Hepatic stellate cell (primary cell): ENCODE measurements at places on chromosomes 3 and 15.

DNA sequence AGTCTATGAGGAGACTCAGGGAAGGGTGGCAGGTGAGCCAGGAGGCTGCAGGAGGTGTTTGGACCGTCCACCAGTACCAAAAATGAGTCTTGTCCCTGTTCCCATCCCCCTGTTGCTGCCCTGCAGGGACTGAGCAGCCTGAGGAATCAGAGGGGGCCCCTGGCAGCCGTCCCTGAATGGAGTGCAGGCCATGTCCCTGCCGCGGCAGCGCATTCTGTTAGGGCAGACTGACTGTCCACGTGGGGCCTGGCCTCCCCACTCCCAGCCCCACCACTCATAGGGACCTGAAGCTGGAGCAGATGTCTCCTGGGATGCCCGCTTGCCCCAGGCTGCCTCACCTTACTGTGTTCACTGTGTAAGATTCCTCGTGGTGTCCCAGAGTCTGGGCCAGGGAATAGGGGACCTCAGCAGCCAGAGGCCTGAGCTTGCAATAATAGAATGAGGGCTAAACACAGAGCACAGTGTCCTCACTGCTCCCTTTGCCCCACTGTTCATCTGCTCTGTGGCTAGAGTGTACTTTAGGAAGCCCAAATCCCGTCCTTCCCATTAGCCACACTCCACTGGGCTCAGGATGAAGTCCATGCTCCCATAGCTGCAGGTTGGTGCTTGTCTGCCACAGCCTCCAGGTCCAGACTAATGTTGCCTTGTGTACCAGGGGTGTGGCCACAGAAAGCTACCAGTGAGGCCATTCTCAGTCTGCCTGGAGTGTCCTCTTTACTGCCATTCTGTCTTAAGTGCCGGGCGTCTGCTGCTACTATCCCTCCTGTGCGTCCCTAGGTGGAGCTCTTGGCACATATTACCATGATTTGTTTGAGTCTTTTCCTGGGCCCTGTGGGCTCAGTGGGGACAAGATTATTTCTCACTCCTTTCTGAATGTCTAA lies 63.2 kb downstream of the HCN4 start:
- DNase-seq: peak; percentile 61

GRCh38 chr15:59138243-59138642 lies 33.3 kb downstream of the CCNB2 start:
- DNase-seq: peak; percentile 57

DNA sequence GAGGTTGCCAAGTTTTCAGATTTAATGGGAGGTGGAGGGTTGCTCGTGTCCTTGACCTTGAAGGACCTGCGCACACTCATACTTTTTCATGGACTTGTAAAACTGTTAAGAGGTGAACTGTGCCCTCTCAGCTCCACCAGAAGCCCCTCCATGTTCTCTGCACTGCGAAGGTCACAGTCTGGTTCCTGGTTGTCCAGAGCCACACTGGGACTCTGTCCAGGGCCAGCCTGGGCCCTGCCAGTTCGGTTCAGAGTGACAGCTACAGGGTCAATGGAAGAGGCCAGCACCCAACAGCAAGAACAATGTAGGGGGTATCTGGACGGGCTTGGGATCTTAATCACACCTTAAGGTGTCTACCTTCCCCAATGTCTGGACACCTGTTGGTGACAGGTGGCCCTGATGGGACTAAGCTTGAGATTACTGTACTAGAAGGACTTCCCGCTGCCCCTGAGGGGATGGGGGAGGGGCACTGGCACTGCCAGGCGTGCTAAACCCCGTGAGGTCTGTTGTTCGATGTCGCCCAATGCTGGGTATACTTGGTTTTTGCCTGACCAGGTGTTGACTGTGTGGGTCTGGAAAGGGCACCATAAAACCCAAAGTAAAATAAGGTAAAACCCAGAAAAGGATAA lies 34.7 kb downstream of the GRK7 start:
- no peak for DNase-seq

DNA sequence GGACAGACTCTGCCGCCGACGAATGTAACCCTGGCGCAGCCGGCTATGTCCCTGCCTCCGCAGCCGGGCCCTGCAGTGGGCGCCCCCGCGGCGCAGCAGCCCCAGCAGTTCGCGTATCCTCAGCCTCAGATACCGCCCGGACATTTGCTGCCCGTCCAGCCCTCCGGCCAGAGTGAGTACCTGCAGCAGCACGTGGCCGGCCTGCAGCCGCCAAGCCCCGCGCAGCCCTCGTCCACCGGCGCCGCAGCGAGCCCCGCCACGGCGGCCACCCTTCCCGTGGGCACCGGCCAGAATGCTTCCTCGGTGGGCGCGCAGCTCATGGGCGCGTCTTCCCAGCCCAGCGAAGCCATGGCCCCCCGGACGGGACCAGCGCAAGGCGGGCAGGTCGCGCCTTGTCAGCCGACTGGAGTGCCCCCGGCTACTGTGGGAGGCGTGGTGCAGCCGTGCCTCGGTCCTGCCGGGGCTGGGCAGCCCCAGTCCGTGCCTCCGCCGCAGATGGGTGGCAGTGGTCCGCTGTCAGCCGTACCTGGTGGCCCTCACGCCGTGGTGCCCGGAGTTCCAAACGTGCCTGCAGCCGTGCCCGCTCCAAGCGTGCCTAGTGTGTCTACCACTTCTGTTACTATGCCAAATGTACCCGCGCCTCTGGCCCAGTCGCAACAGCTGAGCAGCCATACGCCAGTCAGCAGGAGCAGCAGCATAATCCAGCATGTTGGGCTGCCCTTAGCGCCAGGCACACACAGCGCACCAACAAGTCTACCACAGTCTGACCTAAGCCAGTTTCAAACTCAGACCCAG lies 2.4 kb downstream of the TSC22D2 start:
- DNase-seq: no peak

GRCh38 chr15:40825661-40826422 lies 2.7 kb downstream of the PPP1R14D start:
- no peak for DNase-seq

DNA sequence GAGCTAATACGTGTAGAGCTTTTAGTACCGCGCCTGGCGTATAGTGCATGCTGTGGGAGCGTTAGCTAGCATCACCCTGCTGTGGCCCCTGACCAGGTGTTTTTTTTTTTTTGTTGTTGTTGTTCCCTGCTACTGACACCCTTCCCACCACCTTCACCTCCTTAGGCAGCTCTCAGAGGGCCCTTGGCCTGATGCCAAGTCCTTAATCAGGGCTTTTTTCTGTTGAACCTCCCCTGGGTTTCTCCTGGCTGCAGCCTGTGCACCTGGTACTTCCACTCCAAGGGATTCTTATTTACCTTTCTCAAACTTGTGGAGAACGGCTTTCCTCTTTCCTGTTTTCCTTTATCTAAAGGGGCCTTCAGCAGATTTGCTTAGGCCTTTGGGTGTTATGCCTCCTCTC lies 53.3 kb downstream of the SLC7A14 start:
- DNase-seq: no peak

- DNase-seq: no peak
Observed at GRCh38 chr3:89932882-89933281, 825.5 kb downstream of the EPHA3 start.

DNA sequence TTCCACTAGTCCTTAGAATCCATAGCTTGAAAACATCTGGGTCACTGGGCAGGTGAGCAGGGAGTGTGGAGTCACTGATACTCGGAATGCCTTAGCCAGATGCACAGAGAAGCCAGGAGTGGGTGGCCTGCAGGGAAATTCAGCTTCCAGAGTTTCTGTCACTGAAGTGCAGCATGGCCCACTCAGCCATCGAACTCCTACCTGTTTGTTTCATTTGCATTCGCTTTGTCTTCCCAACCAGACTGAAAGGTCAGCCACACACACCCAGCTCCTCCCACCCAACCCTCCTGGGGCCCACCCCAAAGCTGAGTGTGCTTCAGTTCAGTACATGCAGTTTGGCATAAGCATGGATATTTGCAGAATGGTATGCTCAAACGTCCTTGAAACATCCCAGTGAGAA lies 124.5 kb upstream of the ATP10A start:
- no peak for DNase-seq

DNA sequence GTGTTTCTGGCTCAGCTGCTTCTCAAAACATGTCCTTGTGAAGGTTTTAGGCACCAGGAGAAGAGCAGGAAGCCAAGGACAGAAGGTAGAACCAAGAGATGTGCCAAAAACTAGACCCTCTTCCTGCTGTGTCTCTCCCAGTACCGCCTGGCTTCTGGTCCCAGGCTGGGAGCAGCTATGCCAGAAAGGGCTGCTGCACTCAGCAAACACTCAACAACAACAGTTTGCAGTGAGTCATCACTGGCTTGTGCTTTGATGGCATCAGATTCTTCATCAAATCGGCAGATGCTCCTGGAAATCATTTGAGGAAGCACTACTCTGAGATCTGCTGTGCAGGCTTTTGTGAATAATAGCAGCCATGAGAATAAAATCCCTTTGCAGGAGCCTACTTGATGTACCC lies 63.2 kb downstream of the DGKG start:
- no peak for DNase-seq

DNA sequence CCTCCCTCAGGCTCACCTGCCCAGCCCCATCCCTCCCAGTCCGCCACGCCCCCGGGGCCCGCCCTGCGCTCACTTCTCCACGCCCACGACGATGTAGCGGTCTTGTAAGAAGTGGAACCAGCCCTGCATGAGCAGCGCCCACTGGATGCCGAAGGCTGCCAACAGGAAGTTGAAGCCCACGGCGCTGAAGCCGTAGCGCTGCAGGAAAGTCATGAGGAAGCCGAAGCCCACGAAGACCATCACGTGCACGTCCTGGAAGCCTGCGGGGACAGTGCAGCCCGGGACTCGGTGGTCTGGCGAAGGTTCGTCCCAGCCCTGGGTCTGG lies 9.7 kb downstream of the RHCG start:
- no peak for DNase-seq

DNA sequence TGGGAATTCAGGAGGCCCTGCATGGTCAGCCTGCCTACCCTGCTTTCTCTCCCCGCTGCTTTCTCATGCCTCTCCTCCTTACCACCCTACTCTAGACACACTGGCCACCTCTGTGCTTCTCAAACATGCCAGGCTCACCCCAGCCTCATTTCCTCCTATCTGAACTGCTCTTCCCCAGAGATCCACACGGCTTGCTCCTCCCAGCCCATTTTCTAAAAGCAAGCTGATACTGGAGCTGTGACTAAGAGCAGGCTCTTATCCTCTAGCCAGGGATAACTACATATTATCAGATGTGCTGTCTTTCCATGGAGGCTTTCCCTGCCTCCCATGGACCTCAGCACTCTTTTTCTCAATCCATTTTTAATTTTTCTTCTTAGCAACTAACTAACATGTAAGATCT lies 85.9 kb downstream of the BOC start:
- DNase-seq: no peak

- no peak for DNase-seq
Observed at GRCh38 chr3:123791898-123792297, 92.2 kb downstream of the MYLK start.

DNA sequence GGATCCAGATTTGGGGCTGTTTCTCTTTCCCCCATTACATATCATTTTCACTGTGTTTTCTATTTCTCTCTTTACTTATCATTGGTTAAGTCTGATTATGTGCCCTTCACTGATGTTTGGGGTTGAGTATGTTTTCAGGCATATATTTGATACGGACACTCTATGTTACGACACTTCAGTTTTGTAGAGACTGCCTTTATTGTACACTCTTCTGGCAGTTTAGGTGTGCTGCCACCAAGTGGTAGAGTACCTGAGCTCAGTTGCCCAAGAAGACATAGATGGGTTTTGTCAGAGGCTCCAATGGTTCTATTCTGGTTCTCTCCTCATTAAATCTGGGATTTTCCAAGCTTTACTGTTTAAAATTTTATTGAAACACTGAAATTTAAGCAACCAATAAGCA lies 255.0 kb upstream of the ROPN1 start:
- no peak for DNase-seq

DNA sequence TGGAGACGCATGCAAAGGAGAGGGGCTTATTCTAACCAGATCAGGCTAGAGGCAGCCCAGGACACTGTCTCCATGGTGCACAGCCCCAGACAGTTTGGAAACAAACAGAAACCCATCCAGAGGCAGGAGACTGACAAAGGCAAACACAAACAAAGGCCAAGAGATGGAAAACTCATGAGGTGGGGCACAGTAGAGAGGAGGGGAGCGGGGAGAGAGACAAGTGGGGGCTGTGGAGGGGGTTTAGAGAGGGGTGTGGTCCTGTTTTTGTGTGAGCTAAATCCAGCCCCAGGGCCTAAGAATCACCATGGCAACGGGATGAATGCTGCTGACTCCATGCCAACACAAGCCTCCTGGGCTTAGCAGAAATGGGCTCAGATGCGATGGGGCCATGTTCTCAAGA lies 32.3 kb downstream of the PARP16 start:
- DNase-seq: no peak

- DNase-seq: no peak
Observed at GRCh38 chr3:113021471-113021870, 30.7 kb downstream of the GTPBP8 start.

DNA sequence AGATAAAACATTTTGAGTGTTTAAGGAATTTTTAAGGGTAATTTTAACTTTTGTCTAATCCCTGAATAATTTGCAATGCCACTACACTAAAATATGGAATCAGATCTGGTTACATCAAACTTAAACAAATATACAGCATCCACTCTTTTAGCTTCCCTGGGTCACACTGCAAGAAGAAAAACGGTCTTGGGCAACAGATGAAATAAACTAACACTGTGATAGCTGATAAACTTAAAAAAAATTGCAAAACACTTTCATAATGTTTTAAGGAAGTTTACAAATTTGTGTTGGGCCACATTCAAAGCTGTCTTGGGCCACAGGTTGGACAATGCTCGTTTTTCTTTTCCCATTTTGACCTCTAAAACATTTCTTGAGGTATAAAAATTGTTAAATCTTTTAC lies 34.3 kb downstream of the CCDC66 start:
- DNase-seq: no peak

DNA sequence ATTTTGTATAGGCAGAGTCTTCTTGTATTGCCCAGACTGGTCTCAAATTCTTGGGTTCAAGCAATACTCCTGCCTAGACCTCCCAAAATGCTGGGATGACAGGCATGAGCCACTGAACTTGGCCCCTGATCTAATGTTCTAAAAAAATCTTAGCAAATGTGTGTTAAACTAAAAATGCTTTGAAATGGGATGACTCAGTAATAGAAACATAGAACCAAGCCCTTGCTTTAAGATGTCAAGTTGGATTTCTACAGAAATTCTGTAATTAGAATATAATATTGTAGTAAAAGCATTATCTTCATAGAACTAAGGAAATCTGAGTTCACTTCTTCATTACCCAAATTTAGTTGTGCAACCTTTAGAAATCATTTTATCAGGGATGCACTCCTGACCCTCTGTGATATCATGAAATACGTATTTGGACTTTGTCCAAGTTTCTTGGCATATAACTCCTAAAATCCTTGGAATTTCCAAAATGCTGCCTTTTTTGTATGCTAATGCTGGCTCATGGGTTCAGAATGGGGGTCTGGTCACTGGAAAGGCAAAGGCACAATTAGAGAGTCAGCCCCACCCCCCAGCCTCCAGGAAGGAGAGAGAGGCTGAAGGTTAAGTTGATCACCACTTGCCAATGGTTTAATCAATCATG lies 217.3 kb downstream of the TP63 start:
- no peak for DNase-seq

- no peak for DNase-seq
Observed at GRCh38 chr15:68699881-68700454, 120.7 kb downstream of the ANP32A start.

GRCh38 chr15:71562251-71562650 lies 248.1 kb upstream of the NR2E3 start:
- DNase-seq: no peak

GRCh38 chr3:131699001-131699400 lies 196.2 kb upstream of the MRPL3 start:
- no peak for DNase-seq

- DNase-seq: no peak
Observed at GRCh38 chr15:36363335-36363734, 216.1 kb upstream of the CDIN1 start.

GRCh38 chr15:61195116-61196002 lies 33.7 kb downstream of the RORA start:
- DNase-seq: peak; percentile 24

GRCh38 chr3:63762934-63763550 lies 56.1 kb upstream of the C3orf49 start:
- DNase-seq: no peak
